ENCODE measurements at places on chromosomes 3 and 15.

DNA sequence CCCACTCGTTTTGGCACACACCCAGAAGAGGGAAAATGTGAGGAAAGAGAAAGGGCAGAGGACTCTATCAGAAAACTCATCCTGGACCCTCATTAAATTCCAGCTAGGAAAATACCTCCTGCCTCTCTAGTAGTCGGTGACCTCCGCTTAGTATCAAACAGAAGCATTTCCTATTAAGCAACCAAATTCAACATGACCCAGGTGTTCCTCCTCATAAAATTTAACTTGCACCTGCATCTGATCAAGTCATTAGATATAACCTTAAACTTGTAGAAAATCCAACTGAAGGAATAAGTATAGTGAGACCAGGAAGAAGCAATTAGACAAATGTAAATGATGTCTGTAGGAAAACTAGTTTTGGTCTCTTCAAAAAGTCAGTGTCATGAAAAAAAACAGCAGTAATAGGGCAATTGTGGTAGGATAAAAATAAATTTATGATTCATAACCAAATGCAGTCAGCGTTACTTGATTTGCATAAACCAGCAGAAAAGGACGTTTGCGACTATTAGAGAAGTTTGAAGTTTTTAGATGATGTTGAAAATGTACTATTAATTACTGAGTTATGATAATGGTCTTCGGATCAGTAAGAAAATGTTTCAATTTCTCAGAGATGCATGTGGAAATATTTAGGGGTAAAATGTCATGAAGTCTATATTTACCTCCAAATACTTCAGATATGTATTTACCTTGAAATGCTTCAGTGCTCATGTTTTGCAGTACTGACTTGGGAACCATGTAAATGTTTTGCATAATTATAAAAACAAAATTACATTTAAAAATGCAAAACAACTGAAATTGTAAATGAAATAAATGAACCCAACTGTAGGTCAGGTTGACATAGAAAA lies 44.6 kb downstream of the LDHAL6B start:
- DNase-seq, result no peak

DNA sequence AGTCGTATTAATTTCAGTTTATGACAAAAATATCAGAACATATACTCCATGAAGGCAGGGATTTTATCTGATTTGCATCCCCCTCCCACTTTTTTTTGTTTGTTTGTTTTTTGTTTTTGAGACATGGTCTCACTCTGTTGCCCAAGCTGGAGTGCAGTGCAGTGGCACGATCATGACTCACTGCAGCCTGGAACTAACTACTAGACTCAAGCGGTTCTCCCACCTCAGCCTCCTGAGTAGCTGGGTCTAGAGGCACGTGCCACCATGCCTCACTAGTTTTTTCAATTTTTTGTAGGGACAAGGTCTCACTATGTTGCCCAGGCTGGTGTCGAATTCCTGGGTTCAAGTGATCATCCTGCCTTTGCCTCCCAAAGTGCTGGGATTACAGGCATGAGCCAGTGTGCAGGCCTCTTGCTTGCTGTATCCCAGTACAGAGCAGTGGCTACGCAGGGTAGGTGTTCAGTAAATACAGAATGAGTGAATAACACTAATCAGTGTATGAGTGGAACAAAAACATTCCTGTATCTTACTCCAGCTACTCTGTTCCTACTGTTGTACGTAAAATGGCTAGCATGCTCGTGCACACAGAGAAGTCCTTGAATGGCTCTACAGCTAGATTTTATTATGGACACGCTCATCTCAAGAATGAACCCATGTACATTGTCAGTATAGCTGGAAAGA lies 272.4 kb downstream of the FOXP1 start:
- no peak for DNase-seq

GRCh38 chr3:94416768-94417167 lies 353.9 kb downstream of the NSUN3 start:
- DNase-seq, result no peak

GRCh38 chr15:35886765-35887164 lies 340.8 kb upstream of the DPH6 start:
- no peak for DNase-seq

GRCh38 chr15:66580643-66581042 lies 14.8 kb upstream of the LCTL start:
- DNase-seq, result no peak

GRCh38 chr3:188421151-188421821 lies 267.3 kb downstream of the LPP start:
- DNase-seq, result no peak

DNA sequence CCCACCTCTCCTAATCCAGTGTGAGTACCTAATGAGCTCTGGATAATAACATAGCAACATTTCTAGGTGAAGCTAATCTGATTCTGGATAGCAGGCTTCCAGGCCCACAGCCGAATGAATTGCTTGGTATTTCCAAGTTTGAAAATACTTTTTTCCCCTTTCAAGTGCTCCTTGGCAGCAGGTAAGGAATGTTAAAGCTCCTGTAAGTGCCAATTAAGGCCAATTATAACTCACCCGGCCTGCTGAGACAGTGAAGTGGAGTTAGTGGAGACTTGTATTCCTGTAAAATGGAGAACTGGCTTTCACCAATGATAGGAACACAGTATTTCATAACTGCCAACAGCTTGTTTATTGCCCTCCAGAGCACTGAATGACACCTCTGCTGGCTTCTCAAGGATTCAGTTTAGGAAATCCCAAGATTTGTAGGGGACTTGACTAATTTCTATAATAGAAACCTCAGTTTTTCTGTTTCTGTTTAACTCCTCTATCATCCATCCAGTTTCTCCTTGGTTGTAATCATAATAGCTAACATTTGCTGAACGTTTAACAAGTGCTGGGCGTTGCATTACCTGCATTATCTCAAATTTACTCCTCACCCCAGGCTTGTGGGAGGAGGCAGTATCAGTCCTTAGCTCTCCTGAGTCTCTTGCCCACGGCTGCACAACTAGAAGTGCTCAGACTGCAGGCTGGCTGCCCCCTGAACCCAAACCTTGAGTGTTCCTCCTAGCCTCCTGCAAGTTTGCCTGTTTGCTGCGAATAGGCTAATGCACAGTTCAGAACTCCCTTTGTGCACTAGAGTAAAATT lies 52.7 kb upstream of the SCAANT1 start:
- DNase-seq, result no peak

DNA sequence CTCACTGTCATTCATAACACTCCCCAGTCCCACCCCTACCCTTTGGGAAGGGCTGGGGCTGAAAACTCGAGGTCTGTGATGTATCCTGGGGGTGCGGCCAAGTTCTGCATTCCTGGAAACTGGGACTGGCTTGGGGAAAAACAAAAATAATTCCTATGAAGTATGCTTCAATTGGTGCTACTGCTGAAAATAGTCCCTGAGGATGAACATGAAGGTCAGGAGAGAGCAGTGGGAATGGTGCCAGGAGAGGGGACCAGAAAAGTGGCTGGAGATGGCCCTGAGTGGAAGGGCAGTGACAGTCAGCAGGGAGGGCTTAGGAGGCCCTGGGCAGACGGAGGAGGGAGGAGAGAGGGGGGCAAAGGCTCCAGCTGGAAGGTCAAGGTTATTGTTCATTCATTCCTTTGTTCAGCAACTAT lies 4.8 kb upstream of the ISLR start:
- DNase-seq, result no peak

DNA sequence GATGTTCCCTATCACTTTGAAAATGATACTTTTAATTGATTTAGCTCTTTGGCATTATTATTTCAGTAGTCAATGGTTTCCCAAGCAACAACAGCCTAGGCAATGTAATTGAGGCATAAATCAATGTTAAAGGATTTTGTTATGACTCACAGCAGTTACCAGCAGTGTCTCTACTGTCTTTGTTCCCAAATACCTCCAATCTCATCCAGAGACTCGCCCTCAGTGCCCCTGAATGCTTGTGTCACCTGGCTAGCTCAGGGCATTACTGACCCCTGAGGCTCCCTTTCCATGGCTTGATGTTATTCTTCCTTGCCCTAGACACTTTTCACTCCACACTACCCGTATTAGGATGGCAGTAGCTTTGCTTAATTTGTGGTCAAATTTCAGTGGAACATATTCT lies 227.2 kb downstream of the SQOR start:
- DNase-seq, result no peak

GRCh38 chr3:30649572-30650318 lies 43.3 kb downstream of the TGFBR2 start:
- DNase-seq, result no peak

GRCh38 chr3:71444861-71445259 lies 138.7 kb downstream of the FOXP1 start:
- DNase-seq, result no peak

GRCh38 chr3:12070098-12070497 lies 65.9 kb downstream of the SYN2 start:
- DNase-seq, result no peak

DNA sequence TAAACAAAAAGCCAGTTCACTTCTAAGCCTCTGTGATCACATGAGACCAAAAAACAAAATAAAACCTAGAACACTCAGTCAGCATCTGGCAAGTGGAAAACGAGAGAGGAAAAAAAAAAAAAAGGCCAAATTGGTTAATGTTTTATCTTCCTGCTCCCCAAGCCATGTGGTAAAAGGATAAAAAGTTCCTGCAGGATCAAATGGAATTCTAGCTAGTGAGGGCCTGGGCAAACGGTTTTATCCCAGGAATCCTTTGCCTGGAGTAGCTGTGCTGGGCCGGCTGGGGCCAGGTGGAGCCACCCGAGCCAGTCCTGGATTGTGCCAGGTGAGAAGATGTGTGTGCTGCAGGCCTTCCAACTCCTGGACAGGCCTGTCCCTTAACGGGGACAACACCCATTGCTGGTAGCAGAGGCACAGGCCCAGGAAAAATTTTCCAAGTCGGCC lies 13.2 kb downstream of the SMAD6 start:
- DNase-seq, result no peak

DNA sequence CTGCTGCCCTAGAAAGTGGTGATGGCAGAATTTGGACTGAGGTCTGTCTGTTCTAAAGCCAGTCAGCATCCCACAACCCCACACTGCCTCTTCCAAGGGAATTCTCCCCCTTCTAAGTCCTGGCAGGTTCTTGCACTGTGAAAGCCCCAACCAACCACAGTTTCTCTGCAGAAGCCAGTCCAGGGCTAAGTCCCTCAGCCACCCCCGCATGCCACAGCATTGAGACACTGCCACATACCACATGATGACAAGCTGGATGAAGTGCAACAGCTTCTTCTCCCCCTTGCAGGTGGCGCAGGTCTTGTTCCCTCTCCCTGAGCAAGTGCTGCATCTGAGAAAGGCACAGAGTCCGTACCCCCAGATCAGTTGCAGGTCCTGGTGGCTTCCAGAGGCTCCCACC lies 18.6 kb downstream of the SSUH2 start:
- no peak for DNase-seq

DNA sequence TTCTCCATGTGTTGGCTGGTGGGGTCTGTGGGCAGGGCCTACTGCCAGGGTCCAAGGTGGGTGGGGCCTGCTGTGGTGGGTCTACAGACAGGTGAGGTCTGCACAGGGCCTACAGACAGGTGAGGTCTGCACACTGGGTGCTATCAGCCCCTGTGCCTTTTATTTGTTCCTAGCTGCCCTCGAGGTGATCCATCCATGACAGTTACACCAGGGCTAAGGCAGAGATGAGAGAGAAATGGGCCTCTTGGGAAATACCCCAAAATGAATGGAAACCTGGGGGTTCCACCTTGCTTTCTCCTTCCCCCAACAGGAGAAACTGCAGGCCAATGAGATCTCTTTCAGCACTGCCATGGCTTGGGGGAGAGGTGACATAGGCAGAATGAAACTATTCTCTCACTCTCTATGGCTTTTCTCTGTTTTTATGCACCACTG lies 36.4 kb downstream of the CFAP100 start:
- no peak for DNase-seq

GRCh38 chr15:39795486-39795885 lies 12.8 kb upstream of the FSIP1 start:
- DNase-seq, result no peak

Measured in HuH-7 (cell line).